ENCODE measurements at places on chromosomes 1 and 21. TPM values are rescaled to one million over a fixed set of nuclear protein-coding genes. Genes with fewer than 3 reads are reported as not detected.

- no peaks in the 10 kb centered on the region for H3K27me3 ChIP-seq
- H3K4me1 ChIP-seq: no peaks in the 10 kb centered on the region
- H3K4me3 ChIP-seq: no peak overlapping the region
- H3K36me3 ChIP-seq: no peaks in the 10 kb centered on the region
- H3K27ac ChIP-seq: no peak overlapping the region
- no peak for DNase-seq
These were observed 22.3 kb upstream of the CLDN8 start for GRCh38 chr21:30238168-30238567.

GRCh38 chr1:208192995-208193394 is 51.2 kb downstream of the PLXNA2 start:
- H3K36me3 ChIP-seq: no peaks in the 10 kb centered on the region
- DNase-seq: peak; percentile 93
- peaks cover 3% of the 10 kb centered on the region for H3K4me1 ChIP-seq
- no peak overlapping the region for H3K4me3 ChIP-seq

DLGAP3 gene
- 0.17 TPM for total RNA-seq

DNA sequence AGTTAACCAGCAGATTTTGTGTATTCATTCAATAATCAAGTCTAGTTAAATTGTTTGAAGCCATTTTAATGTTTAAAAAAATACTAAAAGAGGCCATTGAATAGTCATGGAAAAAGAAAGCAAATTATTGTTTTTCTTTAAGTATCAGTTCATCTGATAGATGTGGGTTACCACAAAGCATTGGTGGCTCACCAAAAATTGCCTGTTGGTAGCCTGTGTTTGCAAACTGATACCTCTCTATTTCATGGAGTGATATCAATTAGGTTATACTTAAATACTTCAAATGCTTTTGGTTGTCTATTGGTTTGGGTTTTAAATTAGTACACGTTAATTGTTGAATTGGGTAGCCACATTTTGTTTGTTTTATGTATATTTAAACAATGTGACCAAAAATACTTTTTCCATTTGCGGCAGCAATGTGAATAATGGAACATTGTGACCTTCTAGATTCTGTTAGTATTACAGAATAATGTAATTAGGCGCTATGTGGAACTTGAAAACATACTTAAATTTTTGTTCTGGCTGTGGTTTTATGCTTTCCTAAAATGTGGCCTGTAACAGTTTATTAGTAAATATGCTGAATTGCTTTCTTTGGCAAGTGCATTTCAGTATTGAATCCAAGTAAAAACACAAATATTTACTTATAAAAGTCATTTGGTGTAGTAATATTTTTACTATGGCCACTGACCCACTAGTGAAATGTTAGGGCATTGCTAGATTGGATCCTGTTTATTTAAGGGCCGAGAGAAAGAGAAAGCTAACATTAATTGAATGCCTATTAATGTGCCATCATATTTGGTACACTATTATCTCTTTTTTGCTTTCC is 37.1 kb upstream of the NBL1 start:
- H3K4me1 ChIP-seq: peaks cover 15% of the 10 kb centered on the region
- peak; percentile 90 for DNase-seq
- no peak overlapping the region for H3K4me3 ChIP-seq
- H3K27me3 ChIP-seq: no peaks in the 10 kb centered on the region
- H3K36me3 ChIP-seq: no peaks in the 10 kb centered on the region

DNA sequence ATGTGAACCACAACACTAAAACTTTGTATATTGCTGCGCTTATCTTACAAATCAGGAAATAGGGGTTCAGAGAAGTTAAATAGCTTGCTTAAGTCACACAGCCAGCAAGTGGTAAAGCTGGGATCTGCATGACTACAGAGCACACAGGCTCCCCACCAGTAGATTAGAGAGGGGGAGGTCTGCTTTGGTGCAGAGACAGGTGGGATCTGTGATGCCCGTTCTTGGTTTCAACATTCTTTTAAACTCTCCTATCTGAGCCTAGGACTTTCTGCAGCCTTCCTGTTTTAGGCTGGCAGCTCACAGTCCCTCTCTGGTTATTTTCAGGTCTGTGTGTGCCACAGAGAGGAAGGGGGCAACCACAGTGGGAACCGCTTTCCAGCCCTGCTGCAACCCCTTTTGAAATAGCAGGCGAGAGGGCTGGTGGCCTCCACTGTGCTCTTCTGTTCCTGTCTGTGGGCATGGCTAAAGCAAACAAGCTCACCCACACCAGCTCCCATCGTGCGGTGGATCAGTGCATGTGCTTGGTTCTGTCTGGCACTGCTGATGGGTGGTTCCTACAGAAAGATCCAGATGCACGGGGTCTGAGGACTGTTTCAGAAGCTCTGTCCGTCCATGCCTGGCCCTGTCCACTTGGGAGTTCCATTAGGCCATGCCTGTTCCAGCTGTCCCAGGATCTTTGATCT is 1.7 kb upstream of the IL6R start:
- H3K27me3 ChIP-seq: peaks cover 11% of the 10 kb centered on the region
- H3K27ac ChIP-seq: no peak overlapping the region
- no peak for DNase-seq

CELA2B gene
- total RNA-seq: 1.3 TPM

DNA sequence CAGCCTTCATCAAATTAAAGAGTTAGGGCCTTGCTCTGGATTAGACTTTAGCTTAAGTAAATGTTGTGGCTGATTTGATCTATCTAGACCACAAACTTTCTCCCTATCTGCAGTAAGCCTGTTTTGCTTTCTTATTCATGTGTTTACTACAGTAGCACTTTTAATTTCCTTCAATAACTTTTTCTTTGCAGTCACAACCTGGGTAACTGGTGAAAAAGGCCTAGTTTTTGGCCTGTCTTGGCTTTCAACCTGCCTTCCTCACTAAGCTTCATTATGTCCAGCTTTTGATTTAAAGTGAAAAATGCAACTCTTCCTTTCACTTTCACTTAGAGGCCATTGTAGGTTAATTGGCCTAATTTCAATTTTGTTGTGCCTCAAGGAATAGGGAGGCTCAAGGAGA is 12.5 kb upstream of the LPGAT1 start:
- H3K27me3 ChIP-seq: peaks cover 3% of the 10 kb centered on the region
- H3K4me3 ChIP-seq: no peak overlapping the region
- no peaks in the 10 kb centered on the region for H3K36me3 ChIP-seq
- no peak overlapping the region for H3K27ac ChIP-seq
- no peaks in the 10 kb centered on the region for H3K4me1 ChIP-seq

Measured in lung (tissue), 17 donors.